ENCODE measurements at places on chromosomes 6 and 20.

DNA sequence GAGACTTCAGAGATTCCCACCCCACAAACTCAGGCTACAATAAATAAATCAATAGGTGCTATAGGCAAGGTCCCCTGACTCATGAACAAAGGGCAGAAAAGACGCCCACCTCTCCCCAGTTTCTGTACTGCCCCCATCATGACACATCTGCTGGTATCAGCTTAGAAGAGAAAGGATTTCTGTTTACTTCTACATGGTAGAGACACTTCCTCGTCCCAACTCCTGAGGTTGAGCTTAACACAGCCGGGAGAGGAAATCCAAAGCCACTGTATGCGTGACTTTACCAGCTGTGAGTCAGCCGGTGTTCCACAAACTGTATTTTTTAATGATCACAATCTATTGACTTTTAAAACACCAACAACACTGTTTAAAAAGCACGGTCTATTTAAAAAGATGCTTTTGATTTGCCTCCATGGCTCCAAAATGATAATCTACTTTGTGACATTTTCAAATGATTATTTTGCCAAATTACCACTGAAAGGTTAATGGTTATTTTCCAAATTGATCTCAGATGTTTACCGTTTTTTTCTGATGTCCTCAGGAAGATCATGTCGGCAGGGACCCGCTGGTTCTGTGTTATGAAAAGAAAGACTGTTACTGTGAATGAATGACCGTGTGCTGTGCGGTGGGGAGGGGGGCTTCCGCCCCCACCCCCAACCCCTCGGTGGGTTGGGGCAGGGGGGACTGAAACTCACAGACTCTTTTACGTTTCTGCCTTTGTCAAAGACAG is 72.5 kb downstream of the ATP9A start:
- DNase-seq, result peak; percentile 28

- no peak for DNase-seq
Measured at GRCh38 chr6:106539936-106540335, 89.4 kb downstream of the RTN4IP1 start.

DNA sequence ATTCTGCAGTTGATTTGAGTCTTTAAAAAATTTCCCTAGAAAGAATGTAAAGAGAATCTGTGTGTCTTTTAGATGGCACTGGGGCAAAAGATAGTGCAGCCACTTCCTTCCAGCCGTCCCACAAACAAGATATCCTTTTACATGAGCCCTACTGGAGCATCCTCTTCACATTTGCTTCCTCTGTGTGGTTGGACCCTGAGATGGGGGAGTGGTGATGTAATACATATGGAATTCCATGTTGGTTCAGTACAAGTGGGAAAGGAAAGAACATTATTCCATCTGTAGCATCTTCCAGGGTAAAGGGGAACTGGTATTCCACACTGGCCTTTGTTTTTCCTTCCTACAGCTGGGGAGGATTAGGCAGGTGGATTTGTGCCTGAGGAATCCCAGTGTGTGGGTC is 78.9 kb upstream of the ISM1 start:
- DNase-seq, result no peak

DNA sequence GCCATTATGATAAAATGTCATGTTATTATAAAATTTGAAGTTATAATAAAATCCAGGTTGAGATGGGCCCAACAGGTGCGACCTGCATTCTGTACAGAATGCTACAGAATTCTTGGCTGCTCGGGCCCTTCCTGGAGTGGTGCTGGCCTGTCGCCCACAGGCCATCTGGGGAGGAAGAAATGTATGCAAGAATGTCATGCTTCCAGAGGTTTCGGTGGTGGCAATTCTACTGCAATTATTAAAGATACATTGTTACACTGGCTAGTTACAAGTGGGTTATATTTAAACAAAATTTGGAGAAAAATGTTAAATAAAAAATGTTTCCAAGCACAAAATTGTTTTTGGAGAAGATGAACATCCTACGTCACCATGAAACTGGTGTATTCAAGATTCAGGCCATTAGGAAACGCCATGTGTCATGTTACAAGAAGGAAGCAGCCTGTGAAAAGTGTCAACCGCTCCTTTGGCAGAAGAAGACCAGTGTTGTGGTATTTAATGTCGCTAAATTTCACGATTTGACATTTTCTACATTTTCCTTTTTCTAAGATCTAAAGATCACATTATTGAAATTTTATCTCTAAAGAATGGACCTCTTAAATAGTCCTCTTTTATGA is 7.1 kb downstream of the RAMACL start:
- no peak for DNase-seq

DNA sequence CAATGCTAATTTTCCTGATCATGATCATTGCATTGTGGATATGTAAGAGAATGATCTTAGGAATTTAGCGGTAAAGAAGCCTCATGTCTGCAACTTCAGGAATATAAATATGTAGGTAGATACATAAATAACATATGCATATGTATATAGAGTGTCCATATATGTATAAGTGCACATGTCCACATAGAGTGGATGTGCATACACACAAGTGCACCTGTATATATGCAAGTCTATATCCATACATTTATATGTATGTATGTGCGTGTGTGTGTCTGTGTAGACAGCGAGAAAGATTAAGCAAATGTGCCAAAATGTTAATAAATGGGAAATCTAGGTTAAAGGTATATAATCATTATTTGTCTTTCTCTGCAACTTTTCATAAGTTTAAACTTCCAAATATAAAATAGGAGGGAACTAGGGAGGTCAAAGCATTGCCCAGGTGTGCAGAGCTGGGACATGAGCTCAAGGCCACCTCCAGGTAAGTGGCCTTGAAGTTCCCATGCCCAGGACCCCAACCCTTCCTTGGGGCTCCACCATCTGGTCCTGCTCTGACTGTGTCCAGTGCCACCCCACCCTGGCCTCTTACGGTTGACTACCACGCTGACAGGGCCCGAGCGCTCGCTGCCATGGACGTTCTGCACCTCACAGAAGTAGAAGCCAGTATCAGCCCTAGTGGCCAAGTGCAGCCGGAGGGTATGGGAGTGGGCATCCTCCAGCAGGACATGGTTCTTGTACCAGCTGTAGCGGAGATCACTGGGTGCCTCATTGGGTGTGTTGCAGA is 9.6 kb downstream of the SIGLEC1 start:
- DNase-seq, result no peak
